ENCODE measurements at places on chromosomes 12 and 14.

DNA sequence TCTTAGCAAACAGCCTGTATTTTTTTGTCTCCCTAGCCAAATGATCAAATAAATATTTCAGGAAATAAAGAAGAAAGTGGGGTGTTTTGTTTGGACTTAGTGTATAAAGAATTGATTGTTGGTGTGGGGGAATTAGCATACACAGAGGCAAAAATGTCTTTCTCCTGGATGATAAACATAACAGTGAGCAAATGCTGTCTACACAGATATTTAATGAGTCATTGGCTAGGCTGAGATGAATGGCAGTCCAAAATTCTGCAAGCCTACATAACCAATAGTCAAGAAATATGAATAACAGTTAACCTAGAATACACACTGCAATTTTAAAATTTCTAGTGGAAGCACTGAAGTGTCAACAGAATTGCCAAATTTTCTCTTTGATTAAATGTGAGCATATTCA, 35.8 kb downstream of the MYF5 start:
- no peak for DNase-seq

- no peak for DNase-seq
Measured at GRCh38 chr14:56976211-56976610, 165.9 kb upstream of the OTX2 start.

DNA sequence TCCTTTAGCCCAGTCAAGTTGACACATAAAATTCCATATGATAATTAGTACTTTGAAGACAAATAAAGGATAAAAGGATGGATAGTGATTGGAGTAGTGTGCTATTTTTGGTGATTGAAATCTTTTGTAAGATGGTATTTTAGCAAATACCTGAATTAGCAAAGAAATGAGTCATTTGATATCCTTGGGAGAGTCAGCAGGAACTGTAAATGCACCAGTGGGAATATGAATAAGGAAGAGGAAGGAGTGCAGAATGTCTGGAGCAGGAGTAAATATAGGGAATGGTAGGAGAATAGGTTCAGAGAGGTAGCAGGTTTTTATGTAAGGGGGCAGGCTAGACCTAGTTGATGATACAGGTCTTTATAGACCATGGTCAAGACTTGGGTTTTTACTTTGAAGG, 75.0 kb downstream of the TRMT5 start:
- DNase-seq: no peak

DNA sequence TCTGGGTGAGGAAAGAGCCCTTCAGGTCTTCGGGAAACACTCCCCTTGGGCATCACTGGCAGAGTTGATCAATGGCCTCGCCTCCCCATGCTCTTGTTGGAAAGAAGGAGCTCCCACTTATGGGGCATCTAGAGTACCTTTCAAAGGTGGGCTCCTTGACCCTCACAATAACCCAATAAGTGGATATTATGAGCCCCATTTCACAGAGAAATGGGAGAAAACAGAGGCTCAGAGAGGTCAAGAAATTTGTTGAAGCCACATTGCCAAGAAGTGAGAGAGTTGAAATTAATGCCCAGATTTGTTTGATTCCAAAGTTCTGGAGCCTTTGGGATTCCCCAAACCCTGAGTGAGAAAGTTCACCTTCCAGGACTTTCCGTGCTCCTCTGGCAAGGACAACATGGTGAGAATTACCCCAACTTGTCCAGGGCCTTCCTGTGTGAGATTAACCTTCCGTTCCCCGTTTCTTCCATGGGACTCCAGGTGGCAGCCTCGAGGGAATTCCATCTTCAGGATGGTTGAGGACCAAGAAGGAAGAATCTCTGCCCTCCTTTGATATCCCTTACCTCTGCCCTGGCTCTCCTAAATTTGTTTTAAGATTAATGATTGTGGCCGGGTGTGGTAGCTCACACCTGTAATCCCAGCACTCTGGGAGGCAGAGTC, 7.5 kb upstream of the CHD4 start:
- DNase-seq: no peak

- no peak for DNase-seq
Measured at GRCh38 chr12:7994731-7995205, 37.7 kb upstream of the FOXJ2 start.

DNA sequence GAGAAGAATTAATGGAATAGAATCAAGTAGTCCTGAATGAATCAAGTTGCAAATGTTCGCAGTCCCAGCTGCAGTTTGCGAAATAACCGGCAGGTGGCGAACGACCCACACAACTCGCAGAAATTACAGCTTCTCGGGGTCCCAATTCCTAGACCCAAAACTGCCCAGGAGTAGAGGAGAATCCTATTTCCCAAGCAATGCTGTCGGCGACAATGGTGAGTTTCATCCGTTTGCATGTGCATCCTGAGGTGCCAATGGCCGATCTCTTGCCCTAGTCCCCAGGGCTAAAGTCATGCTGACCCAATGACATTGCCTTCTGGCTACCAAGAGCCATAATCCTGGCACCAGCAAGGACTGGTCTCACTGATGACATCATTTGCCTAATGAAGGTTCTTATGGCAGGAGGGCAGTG, 8.5 kb upstream of the ASCL1 start:
- DNase-seq: peak; percentile 26

DNA sequence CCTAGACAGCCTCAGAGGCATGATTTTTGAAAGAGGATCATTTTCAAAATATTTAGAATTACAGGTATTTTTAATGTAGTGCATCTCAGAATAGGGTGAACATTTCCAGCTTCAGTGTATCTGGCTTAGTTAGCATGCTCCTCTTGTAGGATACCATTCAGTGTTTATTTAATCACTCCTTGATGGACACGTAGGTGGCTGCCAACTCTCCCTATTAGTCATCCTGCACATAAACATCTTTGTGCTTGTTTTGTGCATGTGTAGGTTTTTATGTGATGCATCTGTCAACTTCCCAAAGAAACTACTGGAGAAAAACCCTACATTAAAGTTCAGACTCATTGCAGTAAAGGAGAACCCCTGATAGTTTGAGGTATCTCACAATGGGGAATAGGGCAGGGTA, 52.5 kb upstream of the RBM19 start:
- no peak for DNase-seq

DNA sequence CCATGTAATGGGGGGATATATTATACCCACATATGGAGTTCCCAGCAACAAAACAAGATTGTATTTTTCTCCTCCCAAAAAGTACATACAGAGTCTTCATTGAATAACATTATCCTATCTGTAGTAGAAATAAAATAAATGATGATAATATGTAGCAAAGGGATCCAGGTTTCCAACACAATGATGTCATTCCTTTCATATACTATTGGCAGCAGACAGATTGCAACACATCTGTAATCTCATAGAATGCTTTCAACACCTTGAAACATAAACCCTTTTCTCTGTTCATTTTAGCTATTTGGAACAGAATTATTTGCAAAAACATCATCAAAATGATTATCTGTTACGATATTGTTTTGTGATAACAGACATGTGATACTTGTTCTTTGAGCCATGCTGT, 317.6 kb downstream of the DPF3 start:
- DNase-seq: no peak

- no peak for DNase-seq
Measured at GRCh38 chr12:51874000-51874399, 13.9 kb upstream of the ANKRD33 start.

- DNase-seq: peak; percentile 83
Measured at GRCh38 chr14:58152014-58152857, at the start of gene ARMH4. Gene ARMH4, minus strand, starts transcription at chr14:58152213. Its CDS starts 12,855 bp downstream, at chr14:58139358.

GRCh38 chr12:24044941-24045703, 95.7 kb upstream of the SOX5 start:
- DNase-seq: no peak

DNA sequence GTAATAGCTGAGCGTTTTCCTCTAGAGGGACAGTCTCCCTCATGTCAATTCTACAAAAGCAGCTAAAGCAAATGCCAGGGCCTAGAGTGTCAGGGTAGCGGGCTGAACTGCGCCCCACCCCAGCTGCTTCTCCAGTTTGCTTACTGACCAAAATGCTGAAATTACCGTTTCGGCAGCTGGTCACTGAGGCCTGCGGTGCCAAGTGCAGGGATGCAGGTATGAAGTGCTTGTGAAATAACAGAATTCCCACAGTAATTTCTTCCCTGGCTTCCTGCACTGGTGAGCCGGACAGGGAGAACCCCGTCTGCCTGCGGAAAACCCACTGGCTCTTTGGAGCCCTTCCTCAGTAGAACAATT, 19.1 kb downstream of the PSMC1 start:
- DNase-seq: no peak

DNA sequence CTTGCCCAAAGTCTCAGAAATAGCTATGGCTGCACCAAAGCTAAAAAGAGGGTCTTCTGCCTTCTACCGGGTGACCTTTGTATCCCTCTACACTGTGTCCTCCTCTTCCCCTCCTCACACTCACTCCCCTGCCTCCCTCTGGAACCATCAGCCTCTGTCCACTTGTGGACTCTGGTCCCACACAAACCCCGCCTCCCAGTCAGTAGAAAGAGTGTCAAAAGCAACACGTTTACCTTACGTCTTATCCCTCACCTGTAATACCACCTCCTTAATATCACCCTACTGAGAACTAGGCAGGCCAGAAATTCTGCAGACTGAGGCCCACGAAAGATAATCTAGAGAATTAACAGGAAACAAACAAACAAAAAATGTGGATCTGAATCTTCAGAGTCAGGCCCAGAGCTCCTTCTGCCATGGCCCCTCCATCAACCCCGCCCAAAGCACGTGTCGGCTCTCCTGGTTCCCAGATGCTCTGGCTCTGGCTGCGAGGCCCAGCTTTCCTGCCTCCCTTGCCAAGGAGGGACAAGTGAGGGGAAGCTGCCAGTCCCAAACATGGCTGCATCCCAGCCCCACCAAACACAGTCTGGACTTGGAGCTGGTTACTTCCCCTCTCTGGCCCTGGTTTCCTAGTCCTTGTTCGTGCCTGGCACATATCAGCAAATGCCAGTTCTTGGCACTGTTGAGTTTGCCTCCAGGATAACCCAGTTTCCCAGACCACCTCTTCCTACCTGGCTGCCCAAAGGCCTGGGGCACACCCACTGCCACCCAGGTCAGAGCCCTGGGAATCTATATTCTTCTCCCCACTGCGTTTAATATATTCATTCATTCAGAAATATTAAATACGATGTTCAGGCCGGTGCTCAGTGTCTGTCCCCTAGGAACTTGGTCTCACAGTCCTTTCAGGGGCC, 2.7 kb downstream of the ACTN1 start:
- DNase-seq: no peak

DNA sequence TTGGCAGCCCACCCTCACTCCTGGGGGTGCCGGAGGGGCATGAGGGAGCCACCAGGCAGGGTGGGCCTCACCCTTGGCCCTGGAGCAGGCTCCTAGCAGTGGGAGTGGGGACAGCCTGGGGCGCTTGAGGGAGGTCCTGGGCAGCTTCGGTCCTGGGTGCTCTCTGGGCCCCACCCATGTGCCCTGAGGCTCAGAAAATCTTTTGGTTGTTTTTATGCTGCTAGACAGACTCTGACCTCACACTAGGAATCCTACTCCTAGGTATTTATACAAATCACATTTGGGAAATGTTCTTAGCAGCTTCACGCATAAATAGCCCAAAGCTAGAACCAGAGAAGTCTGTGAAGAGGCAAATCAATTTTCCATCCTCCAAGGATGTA, 10.9 kb upstream of the ULK1 start:
- DNase-seq: no peak

DNA sequence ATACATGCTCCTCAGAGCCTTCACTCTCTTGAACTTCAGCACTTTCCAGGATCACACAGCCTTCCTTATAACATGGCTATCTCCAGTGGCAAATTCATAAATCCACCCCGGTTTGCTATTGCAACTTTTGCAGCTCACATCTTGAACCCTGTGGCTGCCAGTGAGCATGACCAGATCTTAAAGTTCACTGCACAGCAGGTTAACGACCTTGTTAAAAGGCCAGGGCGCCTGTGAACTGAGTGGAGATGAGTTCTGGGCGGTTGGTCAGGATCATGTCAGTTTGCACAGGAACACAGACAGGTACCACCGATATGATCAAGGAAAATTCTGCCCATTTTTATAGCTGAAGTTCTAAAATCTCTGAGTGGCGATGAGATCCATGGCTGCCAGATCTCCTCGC, 24.7 kb upstream of the LTA4H start:
- no peak for DNase-seq

DNA sequence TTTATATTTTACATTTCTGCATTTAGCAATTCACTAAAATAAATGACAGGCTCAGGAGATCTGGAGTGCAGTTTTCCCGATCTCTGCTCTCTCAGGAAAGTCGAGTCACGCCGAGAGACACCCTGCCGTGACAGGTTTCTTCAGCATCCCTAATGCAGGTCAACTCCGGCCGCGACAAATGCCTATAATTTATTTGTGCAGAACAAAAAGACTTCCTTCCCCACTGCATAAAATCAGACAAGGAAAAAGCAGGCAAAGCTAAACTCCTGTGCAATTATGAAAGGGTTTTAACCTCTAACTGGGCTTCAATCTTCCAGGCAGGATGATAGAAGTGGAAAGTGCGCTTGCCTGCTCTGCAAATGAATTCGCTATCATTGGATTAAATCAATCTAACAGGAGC, 28.1 kb downstream of the SPRING1 start:
- DNase-seq: no peak

GRCh38 chr12:110270125-110270962, 10.7 kb upstream of the ATP2A2 start:
- peak; percentile 93 for DNase-seq

GRCh38 chr12:91093341-91093740, 18.0 kb downstream of the LUM start:
- DNase-seq: no peak

- DNase-seq: no peak
Measured at GRCh38 chr14:25150401-25150800, 100.5 kb upstream of the STXBP6 start.

- no peak for DNase-seq
Measured at GRCh38 chr14:86334355-86334754, 804.4 kb downstream of the FLRT2 start.

GRCh38 chr14:81303258-81303935, 82.6 kb upstream of the GTF2A1 start:
- DNase-seq: peak; percentile 7

DNA sequence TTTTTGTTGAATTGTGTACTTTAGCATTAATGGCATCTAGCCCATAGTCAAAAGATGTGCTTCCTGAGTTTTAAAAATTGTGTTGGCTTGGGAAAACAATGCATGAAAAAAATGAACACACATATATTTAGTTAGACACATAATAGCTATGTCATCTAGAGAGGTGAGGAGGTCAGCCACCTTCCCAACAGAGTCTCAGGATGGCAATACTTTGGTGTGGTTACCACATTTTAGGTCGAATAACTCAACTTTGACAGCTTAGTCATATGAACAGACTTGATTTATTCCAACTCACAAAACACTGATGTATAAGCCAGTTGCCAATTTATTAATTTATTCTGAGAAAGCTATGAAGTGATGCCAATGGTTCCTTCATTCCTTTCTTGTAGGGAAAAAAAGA, 114.0 kb downstream of the ETNK1 start:
- no peak for DNase-seq

DNA sequence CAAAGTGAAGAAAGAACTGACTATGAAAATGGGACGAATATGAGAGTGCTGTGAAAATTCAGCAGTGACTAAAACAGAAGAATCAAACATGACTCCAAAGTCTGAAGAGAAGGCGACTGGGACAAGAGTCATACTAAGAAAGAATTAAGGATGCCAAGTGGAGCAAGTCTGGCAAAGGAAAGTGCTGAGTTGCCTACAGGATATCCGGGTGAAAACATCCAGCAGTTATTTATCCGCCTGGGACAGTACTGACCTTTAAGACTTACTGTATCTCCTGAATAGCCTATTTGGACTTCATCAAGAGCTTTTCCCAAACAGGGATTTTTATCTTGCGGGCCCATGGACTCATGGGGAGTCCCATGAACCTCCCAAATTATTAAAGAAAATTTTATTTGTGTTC, 41.1 kb downstream of the KICS2 start:
- DNase-seq: peak; percentile 9
